ENCODE measurements at places on chromosomes 12 and 14. TPM values are rescaled to one million over a fixed set of nuclear protein-coding genes. Genes with fewer than 3 reads are reported as not detected.

DNA sequence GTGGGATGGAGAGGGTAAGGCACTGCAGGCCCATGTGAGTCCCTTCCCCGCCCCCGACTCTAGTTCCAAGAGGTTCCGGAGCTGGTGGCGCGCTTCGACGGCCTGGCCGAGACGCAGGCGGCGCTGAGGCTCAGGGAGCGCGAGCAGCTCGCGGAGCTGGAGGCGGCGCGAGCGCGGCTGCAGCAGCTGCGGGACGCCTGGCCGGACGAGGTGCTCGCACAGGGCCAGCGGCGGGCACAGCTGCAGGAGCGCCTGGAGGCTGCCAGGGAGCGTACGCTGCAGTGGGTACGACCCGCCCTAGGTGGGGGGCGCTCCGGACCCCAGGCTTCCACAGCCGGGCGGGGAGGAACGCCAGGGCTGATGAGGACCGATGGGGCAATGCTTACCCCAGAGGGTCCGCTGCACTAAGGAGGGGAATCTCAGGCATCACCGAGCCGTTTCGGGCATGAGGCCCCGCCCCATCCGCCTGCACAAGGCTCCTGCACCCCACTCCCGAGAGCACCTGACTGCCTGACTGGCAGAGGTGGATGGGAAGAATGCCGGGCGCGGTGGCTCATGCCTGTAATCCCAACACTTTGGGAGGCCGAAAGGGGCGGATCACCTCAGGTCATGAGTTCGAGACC lies 4.9 kb downstream of the CFAP73 start:
- no peak overlapping the region for H3K4me3 ChIP-seq
- H3K27me3 ChIP-seq = peaks cover 8% of the 10 kb centered on the region
- DNase-seq = no peak
- no peaks in the 10 kb centered on the region for H3K4me1 ChIP-seq
- no peaks in the 10 kb centered on the region for H3K36me3 ChIP-seq

DNA sequence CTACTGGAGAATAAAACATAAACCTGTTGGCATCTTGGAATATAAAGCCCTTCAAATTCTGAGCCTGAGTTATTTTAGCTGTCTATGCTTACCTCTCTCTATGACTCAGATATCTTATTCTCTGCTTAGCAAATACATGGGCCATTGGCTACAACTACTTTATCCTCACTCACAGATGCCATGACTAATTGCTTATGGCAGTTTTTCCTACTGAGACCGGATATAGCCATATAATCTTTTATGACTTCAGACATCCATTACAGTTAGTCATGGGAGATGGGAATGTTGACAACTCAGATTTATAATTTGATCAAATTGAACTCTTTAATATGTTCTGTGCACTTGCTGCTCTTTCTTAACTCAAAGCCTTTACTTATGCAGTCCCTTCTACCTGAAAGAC lies 502.4 kb upstream of the ATP2B1 start:
- H3K27me3 ChIP-seq = no peaks in the 10 kb centered on the region
- DNase-seq = no peak
- H3K36me3 ChIP-seq = no peaks in the 10 kb centered on the region
- H3K4me3 ChIP-seq = no peak overlapping the region
- no peak overlapping the region for H3K27ac ChIP-seq
- H3K4me1 ChIP-seq = no peaks in the 10 kb centered on the region

- no peak for DNase-seq
- H3K36me3 ChIP-seq = no peaks in the 10 kb centered on the region
- H3K4me3 ChIP-seq = no peak overlapping the region
- no peaks in the 10 kb centered on the region for H3K27me3 ChIP-seq
- H3K27ac ChIP-seq = no peak overlapping the region
Observed at GRCh38 chr12:92601680-92602079, 101.1 kb upstream of the PLEKHG7 start.

GRCh38 chr14:78983126-78983525 lies 813.0 kb downstream of the NRXN3 start:
- no peaks in the 10 kb centered on the region for H3K4me1 ChIP-seq
- no peak overlapping the region for H3K4me3 ChIP-seq
- H3K27me3 ChIP-seq = no peaks in the 10 kb centered on the region

Gene C12orf50
- not detected for total RNA-seq

GRCh38 chr14:63343878-63344277 lies 25.1 kb upstream of the GPHB5 start:
- H3K36me3 ChIP-seq = no peaks in the 10 kb centered on the region
- no peaks in the 10 kb centered on the region for H3K4me1 ChIP-seq
- H3K4me3 ChIP-seq = no peak overlapping the region
- H3K27ac ChIP-seq = no peak overlapping the region
- no peak for DNase-seq
- no peaks in the 10 kb centered on the region for H3K27me3 ChIP-seq

- no peak for DNase-seq
- no peak overlapping the region for H3K27ac ChIP-seq
- H3K36me3 ChIP-seq = no peaks in the 10 kb centered on the region
- H3K27me3 ChIP-seq = no peaks in the 10 kb centered on the region
Observed at GRCh38 chr14:62908506-62908905, 136.8 kb downstream of the KCNH5 start.

Gene EML1
- total RNA-seq = 97.9 TPM

GRCh38 chr14:72856530-72857266 lies 37.2 kb downstream of the DPF3 start:
- H3K27me3 ChIP-seq = no peaks in the 10 kb centered on the region
- H3K36me3 ChIP-seq = no peaks in the 10 kb centered on the region
- no peak overlapping the region for H3K4me3 ChIP-seq
- no peak overlapping the region for H3K27ac ChIP-seq
- H3K4me1 ChIP-seq = no peaks in the 10 kb centered on the region
- DNase-seq = no peak

DNA sequence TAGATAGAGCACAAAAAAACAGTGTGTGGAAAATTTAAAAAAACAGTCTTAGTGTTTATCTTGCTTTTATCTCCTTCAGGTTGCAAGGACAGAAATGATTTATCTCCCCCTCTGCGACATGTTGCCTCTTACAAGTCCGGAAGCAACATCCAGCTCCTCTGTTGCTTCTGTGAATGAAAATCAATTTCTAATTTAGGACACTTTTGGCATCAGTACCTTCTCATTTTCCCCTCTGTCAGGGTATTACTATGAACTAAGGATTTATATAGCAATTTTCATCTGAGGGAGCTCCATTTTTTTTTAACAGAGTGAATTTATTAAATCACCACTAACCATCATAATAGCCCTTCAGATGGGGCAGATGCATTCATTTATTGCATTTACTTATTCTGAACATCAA lies 116.6 kb upstream of the PLXNC1 start:
- no peaks in the 10 kb centered on the region for H3K4me1 ChIP-seq
- DNase-seq = no peak
- H3K27ac ChIP-seq = no peak overlapping the region
- H3K4me3 ChIP-seq = no peak overlapping the region
- H3K36me3 ChIP-seq = no peaks in the 10 kb centered on the region

Gene SNRPF
- total RNA-seq = 0.26 TPM

- no peak for DNase-seq
- no peaks in the 10 kb centered on the region for H3K4me1 ChIP-seq
- no peak overlapping the region for H3K27ac ChIP-seq
- no peak overlapping the region for H3K4me3 ChIP-seq
- H3K36me3 ChIP-seq = no peaks in the 10 kb centered on the region
Observed at GRCh38 chr12:60398547-60398946, 802.7 kb downstream of the SLC16A7 start.

GRCh38 chr14:94392510-94392935 lies 4.1 kb upstream of the SERPINA1 start:
- H3K27me3 ChIP-seq = no peaks in the 10 kb centered on the region
- H3K27ac ChIP-seq = no peak overlapping the region
- H3K4me1 ChIP-seq = no peaks in the 10 kb centered on the region
- no peaks in the 10 kb centered on the region for H3K36me3 ChIP-seq

DNA sequence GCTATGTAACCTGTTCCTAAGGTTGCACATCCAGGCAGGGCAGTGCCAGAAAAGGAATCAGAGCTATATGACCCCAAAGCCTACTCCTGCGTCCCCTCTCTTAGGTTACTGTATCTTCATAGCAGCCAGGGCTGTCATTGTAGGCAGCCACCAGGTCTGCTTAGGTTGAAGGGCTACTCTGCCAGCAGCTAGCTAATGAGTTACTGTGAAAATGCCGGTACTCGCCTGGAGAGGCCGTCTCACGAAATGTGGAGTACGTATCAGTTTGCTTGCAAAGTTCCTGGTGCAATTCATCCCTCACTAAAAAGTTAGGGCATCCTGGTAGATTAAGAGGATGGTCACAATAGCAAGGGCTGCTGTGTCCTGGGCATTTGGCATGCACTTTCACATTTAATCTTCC lies 50.9 kb downstream of the RPH3A start:
- H3K4me1 ChIP-seq = no peaks in the 10 kb centered on the region
- DNase-seq = no peak
- no peak overlapping the region for H3K27ac ChIP-seq
- no peak overlapping the region for H3K4me3 ChIP-seq

Gene EMP1
- total RNA-seq = 213 TPM

Gene TMEM132D
- not detected for total RNA-seq

DNA sequence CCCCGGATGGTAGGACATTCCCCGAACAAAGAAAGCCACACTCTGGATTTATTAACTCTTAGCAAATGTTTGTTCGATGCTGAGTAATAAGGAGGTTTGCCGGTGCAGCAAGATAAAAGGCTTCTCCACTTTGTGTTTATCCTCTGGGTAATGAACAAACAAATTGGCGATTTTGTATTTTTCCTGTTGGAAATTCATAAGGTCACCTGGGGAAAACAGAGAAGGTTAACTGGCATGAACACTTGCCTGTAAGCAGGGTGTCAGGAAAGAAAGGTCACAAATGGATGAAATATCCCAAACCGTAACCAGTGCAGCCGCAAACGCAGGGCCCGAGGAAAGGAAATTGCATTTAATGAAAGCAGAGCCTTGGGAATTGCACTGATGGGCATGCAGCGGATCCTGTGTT lies 132.8 kb downstream of the RMST start:
- H3K4me3 ChIP-seq = no peak overlapping the region
- DNase-seq = no peak
- H3K27me3 ChIP-seq = no peaks in the 10 kb centered on the region
- H3K27ac ChIP-seq = no peak overlapping the region
- H3K4me1 ChIP-seq = no peaks in the 10 kb centered on the region

Gene KLRG1
- 0.26 TPM for total RNA-seq

Gene P2RX2
- not detected for total RNA-seq

DNA sequence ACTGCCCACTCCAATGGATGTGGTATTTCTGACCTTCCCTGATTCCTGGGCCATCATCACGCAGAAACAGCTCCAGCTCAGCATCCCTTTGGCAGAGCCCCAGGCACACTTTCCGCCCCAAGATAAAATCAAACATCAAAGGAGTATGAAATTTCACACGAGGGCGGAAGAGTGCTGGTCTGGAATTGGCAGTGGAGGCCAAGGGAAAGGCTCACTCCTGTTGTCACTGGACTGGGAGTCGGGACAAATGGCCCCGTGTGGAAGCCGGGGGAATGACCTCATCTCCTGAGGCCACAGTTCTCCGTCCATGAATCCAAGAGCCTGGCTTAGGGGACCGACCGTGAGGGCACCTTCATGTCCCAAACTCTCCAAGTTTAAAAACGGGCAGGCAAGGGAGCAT lies 40.9 kb downstream of the FZD10 start:
- no peak overlapping the region for H3K27ac ChIP-seq
- no peak for DNase-seq
- no peaks in the 10 kb centered on the region for H3K4me1 ChIP-seq
- H3K27me3 ChIP-seq = no peaks in the 10 kb centered on the region

GRCh38 chr12:47223848-47224213 lies 144.1 kb upstream of the AMIGO2 start:
- H3K36me3 ChIP-seq = no peaks in the 10 kb centered on the region
- H3K27me3 ChIP-seq = no peaks in the 10 kb centered on the region
- H3K27ac ChIP-seq = peak overlapping the region; percentile 70
- H3K4me3 ChIP-seq = no peak overlapping the region
- H3K4me1 ChIP-seq = no peaks in the 10 kb centered on the region

Gene OR11G2
- not detected for total RNA-seq

DNA sequence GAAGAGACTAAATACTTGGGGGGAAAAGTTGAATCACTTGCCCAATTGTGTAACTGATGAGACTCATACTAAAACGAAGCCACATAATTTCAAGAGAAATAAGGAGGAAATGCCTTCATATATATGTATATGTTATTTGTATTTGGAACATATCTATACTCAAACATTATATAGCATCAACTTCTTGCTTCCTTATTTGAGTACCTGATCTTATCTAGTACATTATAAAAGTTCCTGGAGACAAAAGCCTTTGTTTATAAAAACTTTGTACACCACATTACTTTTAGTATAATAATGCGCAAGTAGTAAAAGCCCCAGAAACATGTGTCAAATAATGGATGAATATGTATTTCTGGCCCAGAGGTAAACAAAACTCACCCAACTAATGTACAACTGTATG lies 92.0 kb downstream of the SLC2A13 start:
- no peak overlapping the region for H3K27ac ChIP-seq
- no peak for DNase-seq
- no peaks in the 10 kb centered on the region for H3K4me1 ChIP-seq
- H3K4me3 ChIP-seq = no peak overlapping the region

Gene PTHLH
- 1.5 TPM for total RNA-seq

DNA sequence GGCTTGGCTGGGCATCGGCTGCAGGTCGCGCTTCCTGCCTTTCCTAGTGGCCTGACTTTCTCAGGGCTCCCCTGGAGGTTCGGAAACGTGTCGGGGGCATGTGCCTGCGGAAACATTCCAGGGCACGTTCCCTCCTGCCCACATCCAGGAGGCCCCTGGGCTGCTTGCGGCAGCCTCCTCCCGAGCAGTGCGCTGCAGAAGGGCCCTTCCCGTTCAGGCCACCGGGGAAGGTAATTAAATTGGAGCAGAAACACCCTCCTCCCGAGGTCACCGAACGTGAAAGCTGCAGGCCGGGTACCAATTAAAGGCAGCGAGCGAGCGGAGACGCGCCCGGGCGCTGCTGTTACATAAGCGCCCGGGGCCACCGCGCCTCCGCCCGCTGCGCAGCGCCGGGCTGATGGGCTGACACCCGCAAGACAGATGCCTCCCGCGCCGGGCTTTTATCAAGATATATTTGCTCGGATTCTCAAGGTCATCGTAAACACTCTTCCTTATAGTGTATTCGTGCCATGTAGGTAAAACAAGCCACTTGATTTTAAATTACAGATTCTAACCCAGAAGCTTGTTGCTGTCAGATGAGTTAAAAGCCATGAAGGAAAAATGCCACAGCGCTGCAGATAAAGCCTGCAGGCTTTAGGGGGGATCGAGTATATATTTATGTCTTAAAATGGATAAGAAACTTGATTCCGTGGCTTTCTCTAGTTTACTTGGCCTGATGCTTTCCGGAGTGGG lies 31.4 kb downstream of the SSPN start:
- H3K4me3 ChIP-seq = peak overlapping the region; percentile 26
- H3K27me3 ChIP-seq = no peaks in the 10 kb centered on the region
- H3K36me3 ChIP-seq = no peaks in the 10 kb centered on the region

Gene DDX23
- 80.3 TPM for total RNA-seq

GRCh38 chr12:25208554-25208953 lies 13.5 kb downstream of the ETFRF1 start:
- H3K36me3 ChIP-seq = no peaks in the 10 kb centered on the region
- H3K4me3 ChIP-seq = no peak overlapping the region
- no peaks in the 10 kb centered on the region for H3K4me1 ChIP-seq

Gene LRP1-AS
- not detected for total RNA-seq

Gene SLC24A4
- 0.49 TPM for total RNA-seq

Gene CCDC177
- total RNA-seq = not detected
